ENCODE measurements at places on chromosomes 1 and 21.

- DNase-seq, result no peak
These were observed 13.3 kb upstream of the SAMD11 start for GRCh38 chr1:910311-910880.

DNA sequence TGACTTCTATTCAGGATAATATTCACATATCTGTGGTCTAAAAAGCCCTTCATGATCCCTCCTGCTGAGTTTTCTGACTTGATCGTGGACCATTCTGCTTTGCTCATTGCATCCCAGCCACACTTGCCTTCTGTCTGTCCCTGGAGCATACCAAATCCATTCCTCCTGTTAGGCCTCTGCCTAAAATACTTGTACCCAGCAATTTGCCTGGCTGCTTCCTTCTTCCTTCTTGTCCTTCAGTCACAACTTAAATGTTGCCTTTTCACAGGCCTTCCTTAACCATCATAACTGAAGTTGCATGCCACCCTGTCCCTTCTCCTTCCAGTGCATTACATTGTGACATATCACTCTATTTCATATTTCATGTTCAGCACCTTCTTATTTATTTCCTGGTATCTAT is 4.3 kb downstream of the CR2 start:
- no peak for DNase-seq

- DNase-seq, result no peak
These were observed 82.6 kb downstream of the GPR161 start for GRCh38 chr1:168054117-168054516.

- DNase-seq, result no peak
These were observed 540 bp downstream of the ARHGEF2 start for GRCh38 chr1:155977690-155978324.

DNA sequence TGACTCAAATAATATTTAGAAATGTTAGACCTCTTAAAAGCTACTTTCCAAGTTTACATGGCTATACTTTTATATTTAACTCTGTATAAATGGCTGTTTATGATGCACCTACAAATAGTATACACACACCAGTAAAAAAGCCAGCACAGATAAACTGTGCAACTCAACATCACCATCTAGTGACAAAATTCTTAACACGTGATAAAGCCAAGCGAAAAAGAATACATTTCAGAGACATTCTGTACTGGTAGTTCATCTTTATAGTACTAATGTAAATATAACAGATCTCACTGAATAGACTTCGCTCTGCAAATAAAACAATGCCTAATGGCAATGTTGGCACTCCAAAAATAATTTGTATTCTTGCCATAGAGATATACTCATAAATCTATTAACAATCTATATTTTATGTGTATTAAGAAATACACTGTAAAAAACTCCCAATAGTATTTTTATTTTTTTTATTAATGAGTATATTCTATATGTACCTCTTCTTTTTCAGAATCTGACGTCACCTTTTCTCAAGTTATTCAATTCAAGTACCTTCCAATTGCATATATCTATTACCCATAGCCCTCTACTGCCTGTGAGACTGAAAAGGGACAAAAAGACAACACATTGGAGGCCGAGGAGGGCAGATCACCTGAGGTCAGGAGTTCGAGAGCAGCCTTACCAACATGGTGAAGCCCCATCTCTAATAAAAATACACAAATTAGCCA is 100.2 kb downstream of the DPYD start:
- DNase-seq, result no peak

- DNase-seq, result no peak
These were observed 25.7 kb downstream of the DNAJC11 start for GRCh38 chr1:6675941-6676340.

DNA sequence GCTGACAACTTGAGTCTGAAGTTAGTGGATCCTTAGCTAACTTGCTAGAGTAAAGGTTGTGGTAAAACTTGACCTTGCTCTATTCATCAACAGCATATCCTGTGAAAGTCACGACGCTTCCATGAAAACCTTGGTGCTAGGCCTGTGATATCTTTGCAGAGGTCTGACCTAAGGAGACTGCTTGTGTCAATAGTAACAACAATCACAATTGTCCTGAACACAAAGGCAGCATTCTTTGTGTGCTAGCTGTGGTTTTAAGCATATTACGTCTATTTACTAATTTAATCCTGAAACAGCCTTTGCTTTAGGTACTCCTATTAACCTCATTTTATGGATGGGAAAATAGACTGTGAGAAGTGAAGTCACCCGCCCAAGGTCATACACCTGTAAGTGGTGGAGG is 2.8 kb upstream of the CLDN14 start:
- no peak for DNase-seq

DNA sequence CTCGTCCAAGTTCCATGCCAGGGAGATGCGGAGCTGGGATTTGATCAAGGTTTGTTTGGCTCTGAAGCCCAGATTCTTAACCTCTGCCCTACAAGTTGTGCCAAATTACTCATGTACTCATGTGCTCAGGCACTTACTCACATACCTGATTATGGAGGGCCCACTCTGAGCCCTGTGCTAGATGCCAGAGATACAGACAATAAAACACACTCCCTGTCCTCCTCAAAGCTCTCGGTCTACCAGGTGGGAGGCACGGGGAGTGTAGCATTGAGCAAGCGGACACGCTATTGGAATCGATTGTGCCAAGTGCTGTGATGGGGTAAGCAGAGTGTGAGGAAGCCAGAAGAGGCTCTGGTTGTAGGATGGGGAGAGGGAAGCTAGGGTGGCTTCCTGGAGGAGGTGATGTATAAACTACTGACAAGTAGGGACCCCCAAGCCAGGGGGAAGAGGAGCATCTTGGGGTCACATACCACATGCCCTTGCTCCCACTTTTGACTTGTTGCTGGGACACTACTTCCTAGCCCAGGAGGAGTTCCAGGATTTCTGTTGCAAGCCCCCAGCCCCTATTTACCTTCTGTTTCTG is 49.8 kb upstream of the IFNLR1 start:
- DNase-seq, result no peak

GRCh38 chr1:27872802-27873551 is 633 bp downstream of the THEMIS2 start:
- no peak for DNase-seq

DNA sequence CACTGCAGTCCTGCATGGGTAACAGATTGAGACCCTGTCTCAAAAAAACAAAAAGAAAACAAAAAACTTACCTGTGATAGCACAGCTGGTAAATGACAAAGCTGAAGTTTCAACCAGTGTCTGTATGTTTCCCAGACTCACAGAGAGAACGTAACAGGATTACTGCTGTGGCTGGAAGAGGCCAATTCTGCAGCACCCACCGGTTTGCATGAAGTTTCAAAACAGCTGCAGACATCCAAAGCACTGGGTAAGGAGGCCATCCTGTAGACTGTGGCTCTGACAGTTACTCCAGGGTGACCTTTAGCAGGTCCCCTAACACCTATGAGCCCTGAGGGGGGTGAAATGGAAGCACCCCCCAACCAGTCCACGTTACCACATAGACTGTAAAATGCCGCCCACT is 7.5 kb downstream of the ID3 start:
- no peak for DNase-seq

DNA sequence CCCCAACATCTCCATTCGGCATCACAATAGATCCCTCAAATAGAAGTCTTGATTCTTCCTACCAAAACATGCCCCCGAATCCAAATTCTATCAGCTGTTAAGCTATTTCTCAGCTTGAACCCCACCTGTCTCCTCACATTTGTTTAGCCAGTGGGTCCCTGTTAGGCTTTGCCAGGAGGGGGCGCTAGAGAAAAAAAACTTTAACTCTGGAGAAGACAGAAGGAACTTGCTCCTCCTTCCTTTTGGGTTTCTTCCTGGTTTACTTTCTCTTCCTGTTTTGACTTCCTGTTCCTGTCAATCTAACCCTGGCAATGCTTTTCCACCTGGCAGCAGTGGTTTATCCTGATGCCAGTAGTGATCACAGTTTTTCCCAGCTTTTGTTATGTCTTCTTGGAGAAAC is 95.6 kb upstream of the KCNK1 start:
- no peak for DNase-seq

DNA sequence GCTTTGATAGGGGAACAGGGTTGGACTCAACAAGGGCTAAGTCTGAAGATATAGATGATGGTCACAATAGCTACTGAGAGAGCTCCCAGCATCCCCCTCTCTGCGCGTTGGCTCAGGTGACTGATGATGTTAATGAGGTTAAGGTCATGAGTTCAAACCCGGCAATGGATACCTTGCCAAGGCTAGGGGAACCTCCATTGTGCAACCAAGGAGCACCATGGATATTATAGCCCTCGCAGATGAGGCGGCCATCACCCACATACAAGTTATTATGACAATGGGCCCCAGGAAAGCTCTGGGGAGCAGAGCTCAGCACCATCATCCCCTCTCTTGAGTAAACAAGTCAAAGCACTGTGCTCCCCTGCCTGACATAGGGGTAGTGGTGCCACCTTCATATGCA is 8.2 kb downstream of the KCNA2 start:
- no peak for DNase-seq

DNA sequence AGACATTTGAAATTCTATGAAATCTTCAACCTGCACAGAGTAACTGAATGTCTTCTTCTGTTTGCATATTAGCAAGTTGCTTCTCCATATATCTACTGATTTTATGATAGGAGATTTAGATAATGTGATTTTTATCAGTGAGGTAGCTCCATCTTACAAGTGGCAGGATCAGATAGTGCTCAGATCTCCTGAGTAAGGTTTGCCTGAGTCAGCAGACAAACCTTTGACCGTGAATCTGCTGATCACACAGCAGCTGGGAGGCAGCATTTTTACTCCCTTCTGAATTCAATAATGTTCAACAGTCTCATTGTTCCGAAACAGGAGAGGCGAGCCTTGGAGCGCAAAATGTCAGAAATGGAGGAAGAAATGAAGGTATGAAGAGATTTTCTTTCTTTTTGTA is 141.4 kb downstream of the SYT2 start:
- DNase-seq, result no peak

DNA sequence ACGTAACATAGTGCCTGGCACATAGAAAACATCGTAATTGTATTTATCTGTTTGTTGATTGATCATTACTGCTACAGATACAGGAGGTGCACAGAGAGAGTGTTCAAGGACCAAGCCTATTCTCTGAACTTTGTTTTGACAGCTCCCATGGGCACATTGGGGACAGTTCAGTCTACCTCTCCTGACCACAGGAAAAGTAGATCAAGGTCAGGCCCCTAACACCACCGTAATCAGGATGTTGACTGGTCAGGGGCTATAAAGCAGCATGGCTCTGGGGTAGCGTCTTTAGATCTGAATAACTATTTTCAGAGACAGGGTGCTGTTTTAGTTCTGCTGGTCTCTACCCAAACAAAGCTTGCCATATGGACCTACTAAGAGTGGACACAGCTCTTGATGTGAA is 223.1 kb upstream of the IRF2BP2 start:
- DNase-seq, result no peak

DNA sequence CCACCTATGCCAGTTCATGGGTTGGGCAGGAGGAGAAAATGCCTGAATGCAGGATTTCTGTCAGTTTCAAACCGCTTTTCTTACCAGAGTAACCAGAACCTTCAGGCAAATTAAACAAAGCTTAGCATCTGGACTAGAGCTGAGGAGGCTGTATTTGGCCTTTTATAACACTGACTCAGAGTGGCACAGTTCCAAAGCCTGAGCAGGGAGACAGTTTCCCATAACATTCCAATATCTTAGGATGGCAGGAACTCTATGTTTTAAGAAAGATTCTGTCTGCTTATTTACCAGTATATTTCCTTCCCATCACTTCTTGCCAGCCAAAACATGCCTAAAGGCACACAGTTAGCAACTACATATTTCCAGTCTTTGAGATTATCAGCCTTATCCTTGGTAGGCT is 46.8 kb downstream of the UBR4 start:
- no peak for DNase-seq

DNA sequence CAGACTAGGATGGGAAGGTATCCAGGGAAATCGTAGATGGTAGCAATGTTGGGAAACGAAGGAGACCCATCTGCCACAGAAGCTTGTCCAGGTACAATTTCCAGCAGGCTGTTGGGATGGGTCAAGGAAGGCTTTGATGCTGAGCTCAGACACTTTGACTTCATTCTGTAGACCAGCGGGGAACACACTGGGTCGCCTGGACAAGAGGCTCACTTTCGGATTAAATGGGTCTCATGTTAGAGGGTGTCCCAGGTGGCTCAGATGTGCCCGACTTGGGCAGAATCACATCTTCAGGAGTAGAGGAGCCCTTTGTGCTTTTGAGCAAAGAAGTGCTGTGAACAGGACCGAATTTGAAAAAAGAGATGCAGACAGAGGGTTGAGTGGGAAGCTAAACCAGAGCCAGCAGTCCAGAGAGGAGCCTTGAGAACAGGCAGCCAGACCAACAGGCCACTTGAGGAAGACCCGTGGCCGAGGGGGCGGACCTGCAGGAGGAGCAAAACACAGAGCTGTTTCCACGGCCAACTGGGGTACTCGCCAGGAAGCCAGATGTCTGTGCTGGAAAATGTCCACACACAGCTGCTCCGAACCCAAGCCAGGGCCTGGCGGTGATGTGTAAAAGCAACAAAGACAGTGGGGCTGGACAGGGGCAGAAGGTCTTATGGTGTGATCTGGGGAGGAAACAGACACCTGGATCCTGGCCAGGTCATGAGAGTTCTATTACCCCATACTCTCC is 146.9 kb downstream of the AJAP1 start:
- DNase-seq, result peak; percentile 20
